ENCODE measurements at places on chromosomes 4 and X. TPM values are rescaled to one million over a fixed set of nuclear protein-coding genes. Genes with fewer than 3 reads are reported as not detected.

FGFR3 gene
- total RNA-seq, result 0.45 TPM

SOWAHB gene
- not detected for total RNA-seq

HMX1 gene
- not detected for total RNA-seq

CSAG2 gene
- not detected for total RNA-seq

SOX3 gene
- not detected for total RNA-seq

TRIM75 gene
- total RNA-seq, result not detected

BEX2 gene
- total RNA-seq, result 14.3 TPM

FAM184B gene
- not detected for total RNA-seq

DMRTC1 gene
- not detected for total RNA-seq

FHIP1A gene
- 0.99 TPM for total RNA-seq

SEPTIN11 gene
- 280 TPM for total RNA-seq

PRSS12 gene
- 27.1 TPM for total RNA-seq

GRIPAP1 gene
- 15.7 TPM for total RNA-seq

DMP1 gene
- not detected for total RNA-seq

ARR3 gene
- not detected for total RNA-seq

C4orf36 gene
- 0.81 TPM for total RNA-seq

PABPC5 gene
- 1.8 TPM for total RNA-seq

LANCL3 gene
- total RNA-seq, result 0.18 TPM

ABHD18 gene
- 2.9 TPM for total RNA-seq

VEGFD gene
- 1.6 TPM for total RNA-seq

SYNPO2 gene
- 3.4 TPM for total RNA-seq

TMEM164 gene
- 11.8 TPM for total RNA-seq

CXCL1 gene
- total RNA-seq, result 5.2 TPM
